ENCODE measurements at places on chromosomes 5 and 9.

GRCh38 chr5:17259630-17260257, 42.3 kb downstream of the BASP1 start:
- DNase-seq = no peak

DNA sequence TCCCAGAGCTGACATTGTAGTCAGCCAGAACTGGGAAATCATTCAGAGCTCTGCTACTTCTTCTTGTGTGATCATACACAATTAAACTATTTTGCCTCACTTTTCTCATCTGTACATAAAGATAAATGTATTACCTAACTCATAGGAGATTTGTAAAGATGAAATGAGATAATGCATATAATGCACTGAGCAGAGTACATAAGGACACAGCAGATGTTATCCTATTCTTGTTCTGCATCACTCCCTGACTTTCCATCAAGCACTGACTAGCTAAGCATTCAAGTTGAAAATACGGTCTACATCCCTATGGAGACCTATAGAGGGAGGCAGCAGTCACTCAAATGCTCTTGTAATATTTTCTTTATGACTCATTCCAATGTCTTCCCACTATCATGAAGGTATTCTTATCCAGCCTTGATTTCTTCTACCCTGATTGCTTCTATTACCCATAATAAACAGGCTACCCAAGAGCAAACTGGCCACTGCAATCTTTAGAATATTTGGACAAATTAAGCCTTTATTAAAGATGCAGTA, 16.3 kb upstream of the PRR16 start:
- no peak for DNase-seq

- no peak for DNase-seq
Measured at GRCh38 chr5:168135897-168136296, 155.5 kb upstream of the WWC1 start.

- no peak for DNase-seq
Measured at GRCh38 chr9:91166796-91167366, 194.8 kb downstream of the AUH start.

DNA sequence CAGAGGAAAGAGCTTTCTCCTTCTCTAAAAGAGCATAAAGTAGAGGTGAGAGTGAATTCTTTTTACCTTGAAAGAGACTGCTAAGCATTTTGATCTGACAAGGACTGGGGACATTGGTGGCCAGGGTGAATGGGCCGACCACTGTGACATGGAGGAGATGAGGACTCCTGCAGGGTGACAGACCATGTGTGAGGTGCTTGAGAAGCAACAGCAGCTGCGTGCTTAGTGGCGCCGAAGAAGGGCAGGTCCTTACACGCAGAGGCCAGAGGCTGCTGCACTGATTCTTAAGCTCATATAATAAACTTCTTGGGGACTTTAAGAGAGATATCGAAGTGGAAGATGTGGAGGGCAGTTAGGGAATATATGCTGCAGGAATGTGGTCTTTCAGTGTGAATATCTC, 8.7 kb upstream of the JAKMIP2 start:
- no peak for DNase-seq

DNA sequence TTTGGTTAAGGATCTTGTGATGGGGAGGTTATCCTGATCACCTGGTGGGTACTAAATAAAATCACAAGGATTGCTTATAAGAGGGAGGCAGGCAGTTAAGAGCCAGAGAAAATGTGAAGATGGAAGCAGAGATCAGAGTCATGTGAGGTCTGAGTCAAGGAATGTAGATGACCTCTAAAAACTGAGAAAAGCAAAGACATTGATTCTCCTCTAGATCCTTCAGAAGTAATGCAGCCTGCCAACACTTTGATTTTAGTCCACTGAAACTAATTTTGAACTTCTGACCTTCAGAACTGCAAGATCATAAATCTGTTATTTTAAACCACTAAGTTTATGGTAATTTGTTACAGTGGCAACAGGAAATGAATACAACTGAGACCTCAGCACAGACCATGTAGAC, 499.0 kb downstream of the GADD45G start:
- DNase-seq = no peak

GRCh38 chr5:31682025-31682424, 43.1 kb downstream of the PDZD2 start:
- no peak for DNase-seq

DNA sequence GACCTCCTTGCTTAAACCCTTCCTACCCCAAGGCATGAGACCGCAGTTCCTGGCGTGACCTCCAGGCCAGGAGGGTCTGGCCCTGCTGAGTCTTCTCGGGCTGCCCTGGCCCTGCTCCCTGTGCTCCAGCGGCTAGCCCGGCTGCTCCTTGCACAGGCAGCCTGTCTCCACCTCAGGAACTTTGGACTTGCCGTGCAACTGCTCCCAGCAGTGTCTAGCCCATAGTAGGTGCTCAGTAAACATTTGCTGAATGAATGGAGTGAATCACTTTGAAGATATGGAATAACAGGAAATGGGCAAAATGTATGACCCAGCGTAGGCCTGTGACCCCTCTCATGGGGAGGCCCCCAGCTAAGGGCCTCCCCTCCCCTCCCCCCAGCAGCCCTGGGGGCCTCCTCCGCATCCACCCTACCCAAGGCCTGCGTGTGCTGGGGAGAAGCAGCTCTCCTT, 127.1 kb downstream of the ZNF354C start:
- DNase-seq = no peak

DNA sequence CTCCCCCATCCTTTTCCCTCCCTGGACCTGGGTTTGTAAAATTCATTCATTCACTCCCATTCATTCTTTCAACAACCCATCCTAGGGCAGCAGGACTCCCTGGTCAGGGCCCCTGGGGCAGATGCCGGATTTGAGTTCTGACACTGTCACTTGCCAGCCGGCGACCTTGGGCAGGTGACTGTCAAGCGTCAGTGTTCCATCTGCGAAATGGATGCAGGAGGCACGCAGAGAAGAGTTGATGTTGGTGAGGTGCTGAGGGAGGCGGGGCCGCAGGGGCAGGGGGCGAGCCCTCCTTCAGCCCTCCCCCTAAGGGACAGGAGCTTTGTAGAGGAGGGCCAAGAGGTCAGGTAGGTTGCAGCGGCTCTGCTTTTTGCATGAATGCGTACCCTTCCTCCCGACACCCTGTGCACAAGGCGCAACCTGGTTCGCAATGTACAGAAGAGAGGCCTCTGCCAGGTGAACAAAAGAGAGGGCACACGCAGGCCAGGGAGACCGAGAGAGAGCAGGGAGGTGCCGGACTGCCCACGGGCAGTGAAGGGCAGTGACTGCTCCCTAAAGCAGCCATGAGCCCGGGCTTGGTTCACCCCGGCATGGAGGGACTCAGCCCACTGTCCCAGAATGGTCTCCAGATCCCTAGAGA, 128.1 kb downstream of the BARX1 start:
- no peak for DNase-seq

GRCh38 chr5:43193181-43193893, 1.3 kb downstream of the NIM1K start:
- DNase-seq = peak; percentile 21

DNA sequence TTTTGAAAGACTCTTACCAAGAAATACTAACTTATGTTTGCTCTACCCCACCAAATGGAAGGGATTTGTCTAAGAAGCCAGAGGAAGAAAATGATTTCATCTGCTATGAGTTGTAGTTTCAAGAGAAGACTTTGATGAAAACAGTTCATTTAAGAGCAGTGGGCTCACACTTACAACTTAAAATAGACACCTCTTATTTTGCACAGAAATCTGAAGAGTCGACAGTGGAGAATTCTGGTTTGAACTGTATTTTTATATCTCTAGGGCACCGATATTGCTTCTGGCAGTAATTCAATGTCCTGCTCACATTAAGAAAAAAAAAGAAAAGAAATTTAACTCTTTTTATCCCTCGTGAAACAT, 1.9 kb upstream of the DAB2 start:
- DNase-seq = peak; percentile 41

DNA sequence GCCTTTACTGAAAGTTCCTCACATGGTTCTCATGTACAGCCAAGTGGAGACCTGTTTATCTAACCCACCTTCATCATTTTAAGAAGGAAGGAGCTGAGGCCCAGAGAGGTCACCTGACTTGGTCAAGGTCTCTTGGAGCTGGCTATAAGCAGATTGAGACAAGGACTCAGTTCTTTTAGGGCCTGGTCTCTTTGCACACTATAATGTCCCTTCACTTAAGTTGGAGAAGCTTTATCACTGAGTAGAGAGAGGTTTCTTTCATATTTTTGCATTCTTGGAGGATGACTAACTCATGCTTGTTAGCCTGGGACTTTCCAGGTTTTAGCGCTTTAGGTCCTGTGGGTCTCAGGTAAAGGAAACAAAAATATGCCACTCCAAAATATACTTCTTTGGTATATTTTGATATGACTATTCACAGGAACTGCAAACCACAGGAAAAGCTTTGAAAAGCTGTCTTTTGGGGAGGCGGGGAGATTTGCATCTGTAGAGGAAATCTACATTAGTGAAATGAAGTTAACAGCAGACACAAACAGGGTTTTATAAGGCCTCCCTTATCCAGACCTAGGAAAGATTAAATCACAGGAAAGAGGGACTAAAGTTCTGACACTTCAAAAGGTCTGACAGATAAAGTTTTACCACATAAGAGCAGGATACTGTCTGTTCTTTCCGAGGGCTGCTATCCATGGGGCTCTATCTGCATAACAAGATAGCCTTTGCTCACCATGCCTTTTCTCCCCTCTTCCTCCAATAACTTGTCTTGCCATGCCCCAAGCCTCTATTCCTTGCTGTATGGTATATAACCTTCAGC, 95.8 kb upstream of the ANKRD55 start:
- no peak for DNase-seq

- no peak for DNase-seq
Measured at GRCh38 chr5:62331921-62332320, 25.9 kb downstream of the KIF2A start.

DNA sequence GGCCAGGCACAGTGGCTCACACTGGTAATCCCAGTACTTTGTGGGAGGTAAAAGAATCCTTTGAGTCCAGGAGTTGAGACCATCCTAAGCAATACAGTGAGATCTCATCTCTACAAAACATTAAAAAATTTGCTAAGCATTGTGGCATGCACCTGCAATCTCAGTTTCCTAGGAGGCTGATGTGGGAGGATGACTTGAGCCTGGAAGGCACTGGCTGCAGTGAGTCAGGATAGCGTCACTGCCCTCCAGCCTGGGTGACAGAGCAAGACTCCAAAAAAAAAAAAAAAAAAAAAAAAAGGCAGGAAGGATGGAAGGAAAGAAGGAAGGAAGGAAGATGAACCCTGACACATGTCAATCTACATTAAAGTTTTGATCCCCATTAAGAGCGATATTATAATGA, 1452.2 kb upstream of the ACO1 start:
- no peak for DNase-seq

- no peak for DNase-seq
Measured at GRCh38 chr5:74085782-74086181, 459.8 kb downstream of the ARHGEF28 start.

DNA sequence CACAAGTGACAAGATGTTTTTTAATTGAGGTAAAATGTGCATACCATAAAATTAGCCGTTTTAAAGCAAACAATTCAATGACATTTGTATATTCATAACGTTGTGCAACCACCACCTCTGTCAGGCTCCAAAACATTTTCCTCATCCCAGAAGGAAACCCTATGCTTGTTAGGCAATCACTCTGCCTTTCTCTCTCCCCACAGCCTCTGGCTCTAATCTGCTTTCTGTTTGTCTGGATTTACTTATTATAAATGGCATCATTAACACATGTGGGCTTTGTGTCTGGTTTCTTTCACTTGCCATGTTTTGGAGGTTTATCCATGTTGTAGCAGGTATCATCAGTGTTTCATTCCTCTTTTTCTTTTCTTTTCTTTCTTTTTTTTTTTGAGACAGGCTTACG, 1.4 kb upstream of the N4BP3 start:
- no peak for DNase-seq

DNA sequence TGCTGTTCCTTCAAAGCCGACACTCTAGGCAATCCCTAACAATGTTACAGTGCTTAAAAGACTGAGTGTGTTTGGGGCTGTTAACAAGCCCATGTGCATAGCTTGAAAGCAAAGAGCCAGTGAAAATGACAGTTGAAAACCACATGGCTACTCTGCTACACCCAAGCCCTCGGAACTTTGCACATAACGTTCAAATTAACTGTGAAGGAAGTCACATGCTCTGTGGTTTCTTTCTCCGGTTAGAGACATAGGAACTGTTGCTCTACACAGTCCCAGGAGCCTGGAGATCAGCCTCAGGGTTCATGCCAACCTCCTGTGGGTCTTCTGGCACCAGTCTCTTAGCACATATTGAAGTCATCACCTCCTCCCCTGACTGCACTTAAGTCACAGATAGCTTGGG, 51.1 kb downstream of the C9orf152 start:
- DNase-seq = no peak

GRCh38 chr9:79507801-79508200, 64.0 kb upstream of the TLE4 start:
- DNase-seq = no peak

DNA sequence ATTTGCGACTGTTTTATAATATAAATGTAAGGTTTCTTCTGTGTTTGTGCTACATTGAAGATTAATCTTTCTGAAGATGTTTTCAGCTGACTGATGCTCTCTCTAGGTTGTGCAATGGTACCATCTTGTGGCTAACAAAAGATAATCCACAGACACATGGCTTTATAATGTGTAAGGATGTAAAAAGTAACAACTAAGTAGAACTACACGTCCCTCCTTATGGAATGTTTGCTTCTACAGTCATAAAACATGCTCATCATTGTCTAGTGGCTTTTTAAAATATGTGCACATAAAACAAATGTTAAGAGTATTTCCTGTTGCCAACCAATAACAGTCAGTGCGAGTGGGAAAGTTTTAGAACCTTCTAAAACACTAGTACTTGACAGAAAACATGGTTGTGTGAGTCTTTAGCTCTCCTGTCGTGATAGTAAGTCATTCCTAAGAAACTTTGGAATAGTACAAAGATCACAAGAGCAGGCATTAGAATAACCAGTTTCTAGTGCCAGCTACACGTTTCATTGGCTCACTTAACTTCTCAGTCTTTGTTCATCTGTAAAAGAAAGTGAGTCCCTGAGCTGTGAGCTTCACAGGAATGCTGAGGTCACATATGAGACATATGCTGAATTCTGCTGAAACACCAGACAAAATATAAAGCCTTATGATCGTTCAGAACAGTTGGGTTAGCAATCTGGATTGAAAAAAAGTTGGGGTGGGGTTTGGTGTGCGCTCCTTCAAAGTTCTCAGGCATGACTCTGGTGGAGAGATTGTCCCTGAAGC, 75.7 kb upstream of the GLIS3 start:
- DNase-seq = no peak

DNA sequence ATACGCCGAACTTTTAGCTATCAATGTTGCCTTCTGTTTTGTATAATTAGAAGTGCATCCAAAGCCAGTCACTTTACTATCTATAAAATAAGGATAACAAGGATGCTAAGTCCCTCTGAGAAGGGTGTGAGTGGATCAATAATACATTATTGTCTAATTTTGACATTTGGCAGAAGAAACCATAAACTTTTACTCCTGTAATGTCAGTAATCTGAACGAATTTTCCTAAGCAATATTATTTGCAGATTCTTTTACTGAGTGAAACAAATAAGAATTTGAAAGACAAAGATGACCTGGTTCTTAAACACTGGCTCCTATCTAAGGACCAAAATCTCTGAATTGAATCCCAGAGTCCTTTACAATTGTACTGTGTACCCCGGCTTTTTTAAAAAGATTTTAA, 126.6 kb upstream of the TMEM161B start:
- no peak for DNase-seq

DNA sequence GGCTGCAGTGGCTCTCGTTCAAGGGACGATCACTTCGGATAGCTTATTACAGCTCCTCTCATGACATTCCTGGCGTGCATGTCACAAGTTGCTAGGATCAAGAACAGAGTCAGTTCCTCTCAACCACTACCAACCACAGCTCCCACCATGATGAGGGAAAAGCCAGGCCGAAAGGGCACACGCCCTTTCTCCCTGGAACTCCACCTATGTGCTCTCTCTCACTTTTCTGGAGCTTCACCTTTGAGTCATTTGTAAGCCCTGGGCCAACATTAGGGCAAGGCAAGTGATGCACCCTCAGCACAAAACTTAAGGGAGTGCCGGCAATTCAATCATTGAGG, 1.6 kb downstream of the SPACA9 start:
- no peak for DNase-seq

Data from SHP77 treated with DMSO at 0.1 percent for 48 hours (cell line).